Stimulated activated CD8-positive, alpha-beta memory T cell treated with anti-CD3 and anti-CD28 coated beads, Interleukin-15, amount 100 ng/mL, for 24 hours (primary cell): ENCODE measurements at places on chromosomes 2 and 18.

DNA sequence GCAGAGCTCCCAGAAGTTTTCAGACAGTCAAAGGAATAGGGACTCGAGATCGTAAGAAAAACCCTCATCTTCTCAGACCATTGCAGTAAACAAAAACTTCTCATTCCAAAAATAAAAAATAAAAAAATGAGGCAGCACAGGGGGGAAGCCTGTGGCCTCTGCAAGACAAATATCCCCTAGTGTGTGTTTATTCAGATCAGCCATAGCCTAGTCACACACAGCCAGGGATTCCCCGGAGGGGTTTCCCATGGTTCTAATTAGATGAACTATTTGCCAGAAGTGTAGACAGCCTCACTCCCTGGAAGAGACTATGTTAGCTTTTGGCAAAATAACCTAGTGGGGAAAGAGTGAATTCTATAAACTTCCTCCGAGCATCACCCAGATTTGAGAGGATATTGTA, 122.9 kb upstream of the KLF7 start:
- DNase-seq, result no peak

- no peak for DNase-seq
Observed at GRCh38 chr2:168649562-168649961, 152.9 kb upstream of the NOSTRIN start.

GRCh38 chr2:119771331-119771730, 11.6 kb downstream of the PTPN4 start:
- DNase-seq, result no peak

DNA sequence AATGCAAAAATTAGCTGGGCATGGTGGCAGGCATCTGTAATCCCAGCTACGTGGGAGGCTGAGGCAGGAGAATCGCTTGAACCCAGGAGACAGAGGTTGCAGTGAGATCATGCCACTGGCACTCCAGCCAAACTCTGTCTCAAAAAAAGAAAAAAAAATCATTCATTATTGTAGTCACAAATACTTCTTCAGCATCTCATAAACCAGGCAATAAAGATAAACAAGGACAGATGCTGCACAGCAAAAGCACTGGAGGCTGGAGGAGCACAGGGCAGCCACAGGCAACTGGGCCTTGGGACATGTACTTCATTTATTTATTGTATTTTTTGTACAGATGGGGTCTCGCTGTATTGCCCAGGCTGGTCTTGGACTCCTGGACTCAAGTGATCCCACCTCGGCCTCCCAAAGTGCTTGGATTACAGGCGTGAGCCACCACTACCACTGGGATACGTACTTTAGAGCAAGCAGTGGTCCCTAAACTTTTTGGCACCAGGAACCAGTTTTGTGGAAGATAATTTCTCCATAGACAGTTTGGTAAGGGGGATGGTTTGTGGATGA, 16.8 kb upstream of the MAT2A start:
- no peak for DNase-seq

DNA sequence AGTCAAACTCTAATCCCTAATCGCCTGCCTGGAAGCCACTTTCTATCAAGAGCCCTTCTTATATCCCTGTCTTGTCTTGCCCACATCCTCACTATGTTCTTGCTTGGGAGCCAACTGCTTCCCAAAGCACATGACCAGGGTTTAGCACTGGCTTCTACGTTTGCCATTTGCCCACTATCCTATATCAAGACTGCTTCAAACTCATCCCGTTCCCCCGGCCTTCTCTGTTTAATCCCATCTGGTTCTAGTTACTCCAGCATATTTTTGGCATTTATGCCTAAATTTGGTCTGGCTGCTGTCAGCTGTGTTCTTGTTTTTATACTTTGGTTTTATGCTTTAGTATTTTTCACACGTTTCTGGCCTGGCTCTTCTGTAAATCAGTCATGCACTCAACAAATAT, 40.2 kb downstream of the POLR1A start:
- DNase-seq, result no peak

DNA sequence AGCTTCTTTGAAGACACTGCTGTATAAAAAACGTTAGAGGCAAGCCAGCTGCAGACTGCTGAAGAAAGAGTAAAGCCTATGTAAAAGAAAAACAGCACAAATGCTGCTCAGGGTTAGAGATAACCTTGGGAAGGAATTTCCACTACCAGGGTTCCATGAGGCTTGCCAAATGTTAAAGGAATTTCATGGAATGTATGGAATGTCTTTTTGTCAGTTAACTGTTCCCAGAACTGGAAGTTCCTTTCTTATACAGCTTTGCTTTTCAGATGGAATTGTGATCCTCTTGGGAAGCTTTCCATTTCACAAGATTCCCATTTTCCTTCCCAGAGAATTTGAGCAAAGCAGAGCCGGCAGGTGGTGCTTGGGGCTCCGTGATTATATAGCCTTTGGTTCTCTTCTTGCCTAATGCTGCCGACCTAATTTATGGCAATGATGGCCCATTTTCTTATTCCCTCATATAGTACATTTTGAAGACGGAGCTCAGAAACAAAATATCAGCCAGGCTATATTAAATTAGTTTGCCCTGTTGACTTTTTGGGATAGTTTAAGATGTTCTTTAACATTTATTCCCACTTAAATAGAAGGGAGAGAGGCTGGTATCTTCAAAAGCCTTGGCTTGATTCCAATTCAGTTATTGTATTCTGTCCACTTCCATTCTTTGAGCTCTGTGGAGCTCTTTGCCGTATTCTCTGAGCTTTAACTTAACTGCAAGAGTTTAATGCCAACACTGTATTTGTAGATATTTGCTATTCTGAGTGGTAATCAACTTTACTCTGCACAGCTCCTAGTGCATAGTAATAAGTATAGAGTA, 162.3 kb downstream of the PHLPP1 start:
- no peak for DNase-seq

DNA sequence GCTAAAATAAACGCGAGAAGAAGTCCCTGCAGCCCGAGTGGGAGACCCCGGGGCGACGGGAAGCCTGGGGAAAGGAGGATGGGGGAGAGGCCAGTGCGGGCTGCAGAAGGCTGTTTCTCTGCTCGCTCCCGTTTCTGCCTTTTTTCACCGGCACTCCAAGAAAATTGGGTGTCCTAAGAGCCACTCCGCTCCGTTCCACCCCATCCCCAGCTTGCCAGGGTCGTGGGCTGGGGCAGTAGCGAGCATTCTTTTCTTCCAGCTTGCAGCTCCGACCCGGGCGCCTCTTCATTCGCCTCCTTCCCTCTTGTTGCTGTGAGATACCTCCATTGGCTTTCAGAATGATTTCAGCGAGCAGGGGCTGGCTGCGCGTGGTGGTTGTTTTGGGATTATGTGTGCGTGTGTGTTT, 1.1 kb downstream of the HOXD3 start:
- no peak for DNase-seq

DNA sequence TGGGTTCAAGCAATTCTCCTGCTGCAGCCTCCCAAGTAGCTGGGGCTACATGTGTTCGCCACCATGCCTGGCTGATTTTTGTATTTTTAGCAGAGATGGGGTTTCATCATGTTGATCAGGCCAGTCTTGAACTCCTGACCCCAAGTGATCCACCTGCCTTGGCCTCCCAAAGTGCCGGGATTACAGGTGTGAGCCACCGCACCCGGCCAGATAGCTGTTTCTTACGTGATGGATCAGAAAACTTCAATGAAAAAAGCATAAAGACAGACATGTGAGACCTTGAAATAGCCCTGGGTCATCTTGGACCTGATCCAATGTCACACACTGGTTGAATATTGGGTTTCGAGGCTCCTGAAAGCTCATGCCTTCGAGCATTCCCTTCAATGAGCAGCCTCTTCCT, 66.7 kb upstream of the RTN4 start:
- no peak for DNase-seq

- no peak for DNase-seq
Observed at GRCh38 chr2:39156846-39157245, 36.0 kb upstream of the SOS1 start.

- no peak for DNase-seq
Observed at GRCh38 chr2:170176212-170176611, 1.7 kb upstream of the MYO3B start.

DNA sequence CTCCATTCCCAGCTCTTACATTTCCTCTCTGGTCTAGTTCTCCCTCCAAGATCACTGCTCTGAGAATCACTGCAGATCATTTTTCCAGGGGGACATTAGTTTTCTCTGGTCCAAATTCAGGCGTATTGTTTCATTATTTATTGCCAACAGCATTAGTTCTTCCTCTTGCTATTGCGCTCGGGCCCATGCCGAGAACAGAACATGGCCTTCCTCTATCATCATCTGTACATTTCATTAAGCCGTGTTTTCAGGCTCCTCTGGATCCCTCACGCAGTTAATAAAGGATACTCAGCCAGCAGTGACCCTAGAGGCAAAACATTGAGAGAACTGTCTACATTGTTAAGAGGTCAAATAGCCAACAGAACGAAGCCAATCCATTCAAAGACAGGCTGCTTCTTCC, 63.9 kb downstream of the CCBE1 start:
- DNase-seq, result no peak

DNA sequence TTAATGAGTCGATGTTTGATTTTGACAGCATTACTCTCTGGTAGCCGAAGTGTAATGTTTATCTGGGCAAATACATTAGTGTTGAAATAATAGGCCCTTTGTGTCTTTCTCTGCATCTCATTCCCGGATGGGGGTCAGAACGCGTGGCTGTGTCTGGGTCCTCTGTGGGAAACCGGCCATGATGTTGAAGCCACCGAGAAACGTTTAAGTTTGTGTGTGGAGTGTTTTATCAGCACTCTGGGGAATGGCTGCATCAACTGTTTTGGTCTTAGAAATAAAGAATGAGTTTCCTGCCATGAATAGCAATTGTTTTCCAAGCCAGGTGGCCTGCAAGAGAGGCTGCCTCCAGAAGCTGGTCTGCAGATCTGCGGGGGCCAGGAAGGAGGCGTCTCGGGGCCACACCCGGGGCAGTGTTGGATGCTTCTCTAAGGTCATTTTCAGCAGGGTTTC, 69.7 kb downstream of the RNF144A start:
- no peak for DNase-seq

GRCh38 chr2:199461711-199462346, 4.1 kb upstream of the SATB2 start:
- no peak for DNase-seq

- no peak for DNase-seq
Observed at GRCh38 chr2:176270100-176270750, 983 bp downstream of the MTX2 start.

GRCh38 chr2:171084128-171084527, 76.6 kb downstream of the TLK1 start:
- DNase-seq, result no peak

GRCh38 chr2:6791682-6792081, 74.0 kb downstream of the CMPK2 start:
- no peak for DNase-seq

- DNase-seq, result no peak
Observed at GRCh38 chr2:100744589-100744988, 75.3 kb upstream of the NPAS2 start.

- no peak for DNase-seq
Observed at GRCh38 chr2:67277450-67277849, 119.7 kb upstream of the ETAA1 start.

DNA sequence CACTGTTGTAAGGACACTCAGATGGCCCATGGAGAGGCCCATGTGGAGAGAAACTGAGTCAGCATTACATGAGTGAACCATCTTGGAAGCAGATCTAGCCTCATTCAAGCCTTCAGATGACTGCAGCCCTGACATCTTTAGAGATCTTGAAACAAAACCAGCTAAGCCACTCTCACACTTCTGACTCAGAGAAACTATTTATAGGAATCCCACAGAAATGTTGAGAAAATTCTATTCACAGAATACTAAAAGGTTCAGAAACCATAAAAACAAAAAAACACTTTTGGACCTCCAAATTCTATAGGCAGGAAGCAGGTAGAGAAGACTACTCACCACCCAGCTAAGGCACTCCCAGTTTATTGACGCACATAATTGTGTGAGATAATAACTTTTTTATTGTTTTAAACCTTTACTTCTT, 8.7 kb downstream of the TMEM169 start:
- DNase-seq, result no peak

DNA sequence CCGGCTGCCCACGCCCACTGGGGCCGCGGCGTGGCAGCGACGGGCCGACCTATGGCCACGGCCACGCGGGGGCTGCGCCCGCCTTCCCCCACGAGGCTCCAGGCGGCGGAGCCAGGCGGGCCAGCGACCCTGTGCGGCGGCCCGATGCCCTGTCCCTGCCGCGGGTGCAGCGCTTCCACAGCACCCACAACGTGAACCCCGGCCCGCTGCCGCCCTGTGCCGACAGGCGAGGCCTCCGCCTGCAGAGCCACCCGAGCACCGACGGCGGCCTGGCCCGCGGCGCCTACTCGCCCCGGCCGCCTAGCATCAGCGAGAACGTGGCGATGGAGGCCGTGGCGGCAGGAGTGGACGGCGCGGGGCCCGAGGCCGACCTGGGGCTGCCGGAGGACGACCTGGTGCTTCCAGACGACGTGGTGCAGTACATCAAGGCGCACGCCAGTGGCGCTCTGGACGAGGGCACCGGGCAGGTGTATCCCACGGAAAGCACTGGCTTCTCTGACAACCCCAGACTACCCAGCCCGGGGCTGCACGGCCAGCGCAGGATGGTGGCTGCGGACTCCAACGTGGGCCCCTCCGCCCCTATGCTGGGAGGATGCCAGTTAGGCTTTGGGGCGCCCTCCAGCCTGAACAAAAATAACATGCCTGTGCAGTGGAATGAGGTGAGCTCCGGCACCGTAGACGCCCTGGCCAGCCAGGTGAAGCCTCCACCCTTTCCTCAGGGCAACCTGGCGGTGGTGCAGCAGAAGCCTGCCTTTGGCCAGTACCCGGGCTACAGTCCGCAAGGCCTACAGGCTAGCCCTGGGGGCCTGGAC, 253.2 kb downstream of the GLI2 start:
- no peak for DNase-seq

DNA sequence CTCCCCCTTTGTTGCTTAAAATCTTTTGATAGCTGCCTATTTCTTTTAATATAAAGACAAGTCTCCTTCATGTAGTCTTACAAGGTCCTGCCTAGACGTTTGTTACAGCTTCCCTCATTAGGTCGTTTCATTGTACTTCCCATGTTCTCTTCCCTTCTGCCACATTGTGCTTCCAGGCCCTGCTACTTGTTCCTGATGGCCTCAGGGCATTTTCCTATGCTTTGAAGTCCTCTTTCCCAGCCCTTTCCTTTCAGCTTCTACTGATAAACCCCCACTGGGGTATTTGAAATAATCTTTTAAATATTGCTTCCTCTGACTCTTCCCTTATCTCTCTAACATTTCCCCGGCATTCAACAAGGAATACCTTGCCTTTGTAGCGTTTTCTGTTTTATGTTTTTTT, 67.4 kb downstream of the UBE2E3 start:
- DNase-seq, result no peak

- no peak for DNase-seq
Observed at GRCh38 chr2:201847481-201847880, 41.1 kb downstream of the CDK15 start.

DNA sequence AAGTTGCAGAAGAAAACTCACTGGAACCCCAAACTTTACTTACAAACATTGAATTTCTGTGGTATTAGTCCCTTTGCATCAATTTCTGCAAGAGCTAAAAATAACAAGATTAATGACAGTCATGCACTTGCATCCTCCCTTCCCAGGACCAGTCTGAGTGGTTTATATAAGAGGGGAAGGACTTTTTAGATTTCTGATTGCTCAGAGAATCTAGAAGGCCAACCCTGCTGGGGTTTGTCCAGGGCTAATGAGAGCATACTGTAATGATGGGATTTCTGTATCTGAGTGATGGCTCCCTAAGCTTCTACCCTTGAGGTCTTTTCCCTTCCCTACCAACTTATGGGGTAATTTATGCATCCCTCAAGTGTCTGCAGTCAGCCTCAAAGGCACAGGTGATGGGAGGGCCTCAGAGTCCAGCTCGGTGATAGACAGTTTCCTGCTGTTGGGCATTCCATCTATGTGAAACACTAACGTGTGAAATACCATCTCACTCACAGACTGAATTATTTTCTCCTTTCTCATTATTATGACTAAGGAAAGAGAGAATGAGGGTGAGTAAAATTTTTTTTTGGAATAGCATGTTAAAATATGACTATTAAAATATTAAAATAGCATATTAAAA, 556.3 kb downstream of the RIT2 start:
- no peak for DNase-seq
